Kidney glomerular epithelial cell (primary cell): ENCODE measurements at places on chromosomes 1 and 21.

- no peak for DNase-seq
These were observed 8.2 kb downstream of the SYT2 start for GRCh38 chr1:202702088-202702487.

GRCh38 chr1:160004001-160004400 is 27.8 kb downstream of the PIGM start:
- no peak for DNase-seq

DNA sequence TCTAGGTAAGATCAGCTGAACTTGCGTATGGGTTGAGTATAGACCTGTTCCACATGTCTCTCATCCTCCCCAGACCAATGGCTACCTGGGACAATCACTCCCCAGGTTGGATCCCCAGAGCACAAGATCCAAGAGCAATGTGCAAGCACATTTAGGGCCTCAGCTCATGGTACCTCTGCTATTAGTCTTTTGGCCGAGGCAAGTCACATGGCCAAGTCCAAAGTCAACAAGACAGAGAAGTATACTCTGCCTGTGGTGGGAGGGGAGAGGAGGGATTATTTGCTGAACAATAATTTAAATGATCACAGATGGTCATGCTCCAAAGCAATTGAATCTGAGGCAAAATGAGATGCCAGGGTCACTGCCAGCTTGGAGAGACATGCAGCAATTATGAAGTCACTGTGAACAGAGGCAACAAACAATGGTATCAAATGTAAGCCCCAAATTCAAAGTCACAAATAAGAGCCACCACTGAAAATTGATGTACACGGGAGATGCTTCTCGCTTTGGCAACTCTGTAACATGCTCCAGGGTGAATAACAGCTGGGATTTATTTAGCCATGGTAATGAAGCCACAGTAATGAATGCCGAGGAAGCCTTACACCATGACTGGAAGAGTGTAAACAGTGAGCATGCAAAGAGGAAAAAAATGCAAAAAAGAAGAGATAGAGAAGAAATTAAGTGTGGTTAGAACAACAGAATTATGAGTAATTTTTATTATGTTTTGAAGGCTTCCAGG is 149.1 kb downstream of the ZNF281 start:
- no peak for DNase-seq

DNA sequence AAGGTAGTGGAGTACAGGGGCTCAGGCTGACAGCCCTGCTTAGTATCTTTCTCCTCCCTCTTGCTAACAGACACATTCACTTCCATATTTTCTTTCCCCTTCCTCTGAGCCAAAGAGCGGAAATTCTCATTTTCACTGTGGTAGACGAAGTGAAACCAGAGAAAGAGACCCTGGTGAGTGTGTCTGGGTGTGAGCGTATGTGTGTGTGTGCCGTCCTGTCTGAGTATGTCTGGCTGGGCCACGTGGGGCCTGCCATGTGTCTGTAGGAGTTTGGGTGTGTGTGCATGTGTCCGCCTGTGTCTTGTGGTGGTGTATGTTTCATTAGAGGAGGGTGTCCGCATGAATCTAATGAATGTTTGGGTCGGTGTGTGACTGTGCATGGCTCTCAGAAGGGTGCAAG is 1.7 kb downstream of the COL8A2 start:
- DNase-seq, result no peak

DNA sequence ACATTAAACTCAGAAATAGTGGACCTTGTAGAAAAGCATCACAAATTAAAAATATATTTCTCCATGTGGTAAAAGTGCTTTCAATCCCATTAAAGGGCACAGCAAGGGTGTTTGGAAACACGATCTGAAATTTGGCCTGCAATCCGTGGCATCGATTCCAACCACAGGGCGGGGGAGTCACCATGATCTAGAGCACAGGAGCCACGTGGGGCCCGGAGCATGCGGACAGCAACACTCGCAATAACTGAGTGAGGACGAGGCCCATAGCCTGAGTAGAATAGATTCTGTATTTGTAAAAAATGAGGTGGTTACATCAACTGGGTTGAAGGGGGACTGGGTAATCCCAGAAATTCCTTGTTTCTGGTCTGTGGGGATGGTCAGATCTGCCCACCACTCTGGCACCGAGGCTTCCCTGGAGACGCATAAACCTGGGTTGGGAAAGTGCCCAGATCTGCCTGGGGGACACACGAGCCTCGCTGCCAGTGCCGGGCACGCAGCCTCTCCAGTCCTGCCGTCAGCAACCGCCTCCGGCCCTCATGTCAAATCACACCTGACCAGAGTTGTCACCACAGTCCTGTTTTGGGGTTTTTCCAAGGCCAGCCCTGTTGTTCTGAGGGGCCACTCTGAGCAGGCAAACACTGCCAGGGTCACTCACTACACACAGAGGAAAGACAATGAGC is 104.3 kb downstream of the PGBD5 start:
- DNase-seq, result no peak

GRCh38 chr1:5507340-5507739 is 484.9 kb downstream of the NPHP4 start:
- no peak for DNase-seq

DNA sequence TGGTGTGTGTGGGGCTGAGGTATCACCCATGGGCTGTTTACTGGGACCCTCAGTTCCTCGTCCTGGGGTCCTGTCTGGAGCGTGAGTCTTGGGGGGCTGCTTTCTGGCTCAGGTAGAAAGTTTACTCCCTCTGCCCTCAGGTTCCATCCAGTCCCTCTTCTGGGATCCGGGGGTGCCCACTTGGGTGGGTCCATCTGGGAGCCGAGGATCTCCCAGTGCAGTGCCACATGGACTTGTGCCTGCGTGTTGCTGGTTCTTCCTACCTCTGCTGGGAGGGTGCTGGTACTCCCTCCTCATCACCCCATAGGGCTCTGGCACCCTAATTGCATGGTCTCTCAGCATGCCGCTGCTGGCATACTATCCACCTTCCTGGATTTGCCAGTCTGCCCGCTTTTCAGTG is 14.0 kb downstream of the SNAP47 start:
- no peak for DNase-seq

DNA sequence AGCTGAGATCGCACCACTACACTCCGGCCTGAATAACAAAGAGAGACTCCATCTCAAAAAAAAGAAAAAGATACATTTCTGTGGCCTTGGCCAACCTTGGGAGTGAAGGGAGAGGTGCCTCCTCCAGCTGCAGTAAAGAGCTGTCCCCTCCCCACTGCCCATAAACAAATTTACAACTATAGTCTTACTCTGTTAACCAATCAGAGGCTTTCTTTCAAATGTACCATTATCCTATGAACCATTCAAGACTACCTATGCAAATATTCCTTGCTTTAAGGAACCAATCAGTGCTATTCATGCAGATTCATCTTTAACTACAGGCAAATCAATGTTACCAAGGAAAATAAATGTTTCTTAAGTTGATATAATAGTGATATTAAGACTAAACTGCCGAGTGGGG is 1.0 kb downstream of the CELA2B start:
- no peak for DNase-seq

DNA sequence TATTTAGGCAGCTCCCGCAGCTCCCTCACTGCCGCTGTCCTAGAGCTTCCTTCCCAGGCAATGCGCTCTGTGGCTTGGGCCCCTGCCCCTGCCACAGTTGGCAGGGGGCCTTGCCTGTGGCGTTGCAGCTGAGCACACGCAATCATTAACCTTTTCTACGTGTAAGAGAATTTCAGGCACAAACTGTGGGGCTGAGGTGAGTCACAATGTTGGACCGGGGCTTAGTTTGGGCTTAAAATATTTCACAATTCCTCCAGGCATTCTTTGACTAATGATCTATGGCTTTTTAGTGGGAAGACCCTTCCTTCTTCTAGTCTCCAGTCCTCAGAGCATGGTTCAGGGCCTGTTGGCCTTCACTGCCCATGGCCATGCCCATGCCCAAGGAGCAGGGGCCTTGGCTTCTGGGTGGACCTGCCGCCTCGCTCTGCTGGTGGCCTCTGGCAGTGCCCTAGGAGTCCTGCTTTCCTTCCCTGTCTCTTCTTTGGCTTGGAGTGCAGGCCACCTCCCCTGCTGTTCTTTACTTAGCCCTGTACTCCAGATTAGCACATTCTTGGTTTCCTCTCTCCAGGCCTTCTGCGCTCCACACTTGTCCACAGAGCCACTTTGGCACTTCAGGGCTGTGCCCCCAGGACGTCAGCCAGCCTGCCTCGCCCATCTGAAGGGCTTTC is 39.2 kb downstream of the MAPKAPK2 start:
- DNase-seq, result peak; percentile 54

- no peak for DNase-seq
These were observed 46.7 kb downstream of the H3-3A start for GRCh38 chr1:226108935-226109828.

- no peak for DNase-seq
These were observed 16.7 kb upstream of the SPATA6 start for GRCh38 chr1:48488721-48489120.

GRCh38 chr21:44347911-44348451 is 5.4 kb upstream of the TRPM2 start:
- DNase-seq, result no peak

GRCh38 chr1:108610073-108610472 is 50.2 kb downstream of the EEIG2 start:
- DNase-seq, result peak; percentile 41

GRCh38 chr21:38506661-38507281 is 8.5 kb upstream of the ERG start:
- no peak for DNase-seq

GRCh38 chr1:213698092-213698702 is 289.6 kb upstream of the PROX1 start:
- DNase-seq, result no peak

DNA sequence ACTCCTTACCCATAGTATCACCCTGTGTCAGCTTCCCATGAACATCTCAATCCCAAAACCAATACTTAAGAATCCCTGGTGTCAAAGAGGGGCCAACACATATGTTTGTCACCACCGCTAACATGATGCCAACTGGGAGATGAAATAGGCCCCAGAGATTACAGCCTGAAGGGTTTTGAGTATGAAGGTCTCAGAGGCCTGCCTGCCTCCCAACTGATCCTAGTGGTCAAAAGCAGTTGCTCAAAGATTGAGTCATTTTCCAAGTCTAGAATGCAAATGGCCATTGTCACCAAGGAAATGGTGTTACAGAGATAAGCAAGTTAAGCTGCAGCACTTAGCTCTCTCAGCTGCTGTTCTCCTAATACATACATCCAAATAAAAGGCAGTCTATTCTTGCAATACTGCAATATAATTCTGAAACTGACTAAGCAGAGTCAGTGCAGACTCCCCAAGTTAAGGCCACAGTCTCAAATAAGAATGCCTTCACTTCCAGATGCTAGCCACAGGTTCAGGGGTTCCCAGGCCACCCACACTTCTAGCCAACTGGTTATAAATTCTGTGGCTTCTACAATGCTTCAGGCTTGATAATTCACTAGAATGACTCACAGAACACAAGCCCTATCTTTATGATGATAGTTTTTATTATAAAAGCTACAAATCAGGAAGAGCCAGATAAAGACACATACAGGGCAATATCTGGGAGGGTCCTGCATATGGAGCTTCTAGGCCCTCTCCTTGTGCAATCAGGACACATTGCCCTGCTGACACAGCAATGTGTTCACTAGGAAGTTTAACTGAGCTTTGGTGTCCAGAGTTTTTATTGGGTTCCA is 18.7 kb downstream of the DUSP10 start:
- no peak for DNase-seq

GRCh38 chr1:201639826-201640225 is 100.9 kb downstream of the NAV1 start:
- DNase-seq, result no peak

GRCh38 chr1:9371391-9371935 is 78.8 kb downstream of the SPSB1 start:
- peak; percentile 95 for DNase-seq

DNA sequence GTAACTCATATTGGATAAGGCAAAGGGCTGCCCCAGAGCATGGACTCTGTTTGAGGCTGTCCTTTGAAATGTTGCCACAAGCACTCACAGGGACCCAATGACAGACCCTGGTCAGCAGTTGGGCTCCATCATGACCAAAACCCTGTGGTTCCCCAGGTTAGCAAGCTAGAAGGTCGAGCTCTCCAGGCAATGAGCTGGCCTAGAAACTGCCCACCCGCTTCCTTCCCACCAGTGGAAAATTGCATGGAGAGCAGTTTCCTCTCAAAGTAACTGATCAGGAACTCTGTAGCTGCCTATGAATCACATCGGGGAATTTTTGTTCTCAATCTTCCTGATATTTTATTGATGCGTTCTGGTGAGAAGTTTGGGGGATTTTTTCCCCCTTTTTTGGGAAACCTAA is 52.8 kb downstream of the FHAD1 start:
- no peak for DNase-seq

DNA sequence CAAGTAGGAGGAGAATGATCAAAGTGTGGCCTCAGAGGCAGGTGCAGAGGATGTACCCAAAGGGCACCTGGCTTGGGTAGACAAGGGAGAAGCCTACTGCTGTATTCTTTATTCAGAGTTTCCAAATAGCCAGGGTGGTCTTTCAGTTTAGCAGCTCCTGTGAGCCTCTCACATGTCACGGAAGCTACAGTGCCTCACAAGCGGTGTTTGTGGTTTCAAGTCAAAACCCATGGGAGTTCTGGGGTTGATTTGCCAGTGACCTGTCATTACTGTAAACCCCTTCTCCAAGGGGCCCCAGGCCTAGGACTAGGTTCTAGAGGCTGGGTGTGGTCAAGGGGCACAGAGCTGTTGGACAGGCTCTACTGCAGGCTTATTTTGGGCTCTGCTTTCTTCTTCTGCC is 10.2 kb upstream of the IL10 start:
- no peak for DNase-seq

DNA sequence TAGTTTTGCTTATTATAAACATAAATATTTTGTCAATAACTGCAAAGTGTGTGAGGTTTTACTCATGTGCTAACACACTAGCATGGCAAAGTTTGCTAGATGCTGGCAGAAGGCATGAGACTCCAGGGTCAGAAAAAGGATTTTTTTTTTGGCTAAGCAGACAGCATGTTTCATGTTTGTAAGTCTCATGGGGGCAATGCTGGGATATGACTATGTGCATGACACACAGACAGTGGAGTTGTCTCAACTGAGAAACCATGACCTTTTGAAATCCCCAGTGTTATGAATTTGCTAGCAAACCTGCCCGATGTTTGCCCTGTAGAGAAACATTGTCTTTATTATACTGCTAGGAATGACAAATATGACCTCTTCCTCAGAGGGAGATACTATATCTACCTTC is 448.2 kb downstream of the BRINP3 start:
- no peak for DNase-seq

DNA sequence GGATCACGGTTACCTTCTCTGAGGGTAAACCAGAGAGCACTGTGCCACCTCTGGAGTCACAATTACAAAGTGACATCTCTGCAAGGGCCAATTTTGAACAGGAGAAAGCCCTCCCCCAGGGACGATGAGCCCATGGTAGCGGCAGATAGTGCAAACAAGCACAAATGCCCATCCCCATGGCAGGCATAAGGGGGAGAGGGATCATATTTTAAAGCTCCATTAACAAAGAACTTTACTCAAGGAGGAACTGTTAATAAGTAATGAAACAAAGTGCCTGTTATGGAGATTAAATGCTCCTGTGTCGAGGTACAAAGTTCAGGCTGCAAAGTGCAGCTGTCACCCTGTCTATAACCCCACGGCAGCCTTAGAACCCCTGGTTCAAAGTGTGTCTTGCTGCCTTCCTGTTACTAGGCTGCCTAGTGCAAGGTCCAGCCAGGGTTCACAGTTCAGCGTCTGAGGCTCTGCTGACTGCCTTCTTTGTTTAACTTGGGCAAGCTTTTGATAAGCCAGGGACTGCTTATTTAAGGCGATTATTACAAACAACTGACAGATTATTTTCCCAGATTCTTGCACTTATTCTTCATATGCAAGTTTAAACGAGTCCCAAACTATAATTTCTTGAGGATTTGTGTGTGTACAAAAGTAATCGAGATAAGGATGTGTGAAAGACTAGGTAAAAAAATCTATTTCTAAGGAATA is 75.7 kb upstream of the NRIP1 start:
- DNase-seq, result peak; percentile 21

GRCh38 chr1:151958959-151959358 is 34.7 kb downstream of the S100A10 start:
- DNase-seq, result no peak
